ENCODE measurements at places on chromosomes 11 and 22.

GRCh38 chr11:68349461-68350249, 37.3 kb downstream of the LRP5 start:
- no peak for DNase-seq

DNA sequence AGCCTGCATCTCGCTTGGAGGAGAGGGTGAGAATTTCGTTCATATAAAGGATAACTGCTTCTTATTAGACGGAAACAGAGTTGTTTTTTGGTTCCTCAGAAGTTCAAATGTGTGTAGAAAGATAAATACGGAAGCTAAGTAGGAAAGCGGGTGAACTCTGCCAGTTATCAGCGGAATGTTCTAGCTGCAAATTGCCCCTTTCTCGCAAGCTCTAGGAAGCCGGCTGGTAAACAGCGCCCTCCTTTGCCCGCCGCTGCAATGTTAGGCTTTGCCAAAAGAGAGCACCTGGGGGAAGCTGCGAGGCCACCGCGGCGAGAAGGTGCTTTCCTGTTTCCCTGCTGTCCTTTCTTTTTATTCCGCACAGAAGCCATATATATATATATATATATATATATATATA, 67.0 kb downstream of the IGLL5 start:
- no peak for DNase-seq

DNA sequence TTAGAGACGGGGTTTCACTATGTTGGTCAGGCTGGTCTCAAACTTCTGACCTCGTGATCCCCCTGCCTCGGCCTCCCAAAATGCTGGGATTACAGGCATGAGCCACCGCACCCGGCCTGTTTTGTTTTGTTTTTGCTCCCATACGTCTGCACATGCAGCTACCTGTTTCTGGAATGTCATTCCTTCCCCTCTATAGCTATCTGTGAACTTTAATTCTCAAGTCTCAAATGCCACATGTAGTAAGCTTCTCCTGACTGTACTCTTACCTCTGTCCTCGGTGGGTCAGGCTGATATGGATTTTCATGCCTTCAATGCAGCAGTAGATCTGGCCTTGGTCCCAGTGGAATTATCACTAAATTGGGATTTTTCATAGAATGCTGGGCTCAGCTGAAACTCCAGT, 12.4 kb upstream of the SWAP70 start:
- DNase-seq = no peak

DNA sequence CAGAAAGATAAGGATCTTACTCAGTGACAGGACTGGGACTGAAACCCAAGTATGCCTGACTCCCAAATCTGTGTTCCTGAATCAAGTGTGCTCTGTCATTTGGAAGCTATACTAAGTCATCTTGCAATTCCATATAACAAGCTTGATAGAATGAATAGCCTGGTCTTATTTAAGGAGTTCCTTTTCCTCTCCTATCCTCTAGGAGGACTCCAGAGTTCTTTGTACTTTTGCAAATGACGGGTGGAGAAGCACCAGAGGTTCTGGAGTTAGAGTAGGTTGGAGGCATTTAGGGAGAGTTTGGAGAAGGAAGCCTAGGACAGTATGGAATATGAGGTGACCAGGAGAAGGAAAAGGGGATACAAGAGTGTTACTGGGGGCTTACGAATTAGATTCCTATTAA, 92.9 kb upstream of the RCN1 start:
- DNase-seq = no peak

GRCh38 chr11:995752-996420, 40.6 kb downstream of the MUC6 start:
- no peak for DNase-seq

DNA sequence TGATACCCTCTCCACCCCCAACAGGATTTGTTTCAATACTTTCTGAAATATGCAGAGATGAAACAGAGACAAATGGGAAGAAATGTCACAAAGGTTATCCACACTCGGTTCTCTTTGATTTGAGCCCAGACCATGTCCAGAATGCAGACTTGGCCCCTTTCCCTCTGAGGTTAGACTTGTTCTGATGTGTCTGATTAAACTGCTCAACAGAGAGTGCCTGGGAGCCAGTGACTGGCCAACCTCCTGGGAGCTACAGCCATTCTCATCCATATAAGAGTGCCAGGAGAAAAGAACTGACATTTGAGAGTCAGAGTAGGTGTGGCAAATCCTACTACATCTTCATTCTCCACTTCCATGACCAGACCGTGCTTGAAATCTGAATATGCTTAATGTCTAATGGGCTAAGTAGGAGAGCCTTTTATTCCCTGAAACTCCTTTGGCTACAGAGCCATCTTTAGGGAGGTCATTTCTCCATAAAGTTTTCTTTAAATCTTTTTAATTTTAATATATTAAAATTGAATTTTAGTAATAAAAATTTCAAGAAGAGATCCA, 201.4 kb downstream of the BLID start:
- no peak for DNase-seq

GRCh38 chr22:50009765-50010675, 2.5 kb downstream of the IL17REL start:
- no peak for DNase-seq

DNA sequence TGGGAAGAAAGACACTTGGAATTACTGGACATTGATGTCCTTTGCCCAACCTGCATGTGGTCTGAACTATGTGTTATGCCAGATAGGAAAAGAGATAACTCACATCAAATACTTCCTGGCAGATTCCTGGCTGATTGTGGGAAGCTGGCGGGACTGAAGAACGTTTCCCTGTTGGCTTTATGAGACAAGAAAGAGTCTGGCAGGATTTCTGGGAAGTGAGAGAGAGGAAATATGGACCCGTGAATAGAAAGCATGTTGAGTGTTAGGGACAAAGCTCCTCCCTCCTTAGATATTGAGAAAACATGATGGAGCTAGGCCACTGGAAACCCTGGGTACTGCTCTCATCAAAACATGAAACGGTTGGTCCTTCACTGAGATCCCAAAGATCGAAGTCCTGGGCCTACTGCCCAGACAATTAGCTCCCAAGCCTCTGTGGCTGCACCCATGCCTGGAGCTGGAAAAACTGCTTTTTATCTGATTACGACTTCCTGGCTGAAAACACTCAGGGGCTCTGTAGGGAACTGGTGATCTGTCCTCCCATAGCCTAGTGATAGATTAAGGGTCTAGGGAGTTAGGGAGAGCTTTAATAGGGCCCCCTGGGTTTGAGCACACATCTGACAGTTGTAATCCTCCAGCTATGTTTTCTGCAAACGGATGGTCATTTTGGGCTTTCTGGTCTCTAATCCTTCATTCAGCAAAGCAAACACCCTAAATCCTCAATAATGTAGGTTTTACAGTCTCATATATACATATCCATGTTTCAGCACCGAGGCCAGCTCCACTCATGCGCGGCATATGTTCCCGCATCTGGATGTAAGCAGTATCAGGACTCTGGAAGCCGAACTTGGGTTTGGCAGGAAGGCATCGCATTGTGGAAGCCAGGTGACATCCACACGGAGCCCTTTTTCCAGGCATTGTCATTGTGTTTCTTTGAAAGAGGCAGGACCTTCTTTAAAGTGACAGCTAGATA, 6.1 kb upstream of the B3GAT1 start:
- peak; percentile 31 for DNase-seq

GRCh38 chr11:14642453-14642852, 1.2 kb upstream of the PDE3B start:
- no peak for DNase-seq

GRCh38 chr11:70541176-70541575, 142.8 kb downstream of the CTTN start:
- DNase-seq = no peak

- no peak for DNase-seq
These were observed 158.5 kb downstream of the CCDC34 start for GRCh38 chr11:27204529-27204928.

- DNase-seq = no peak
These were observed 14.6 kb downstream of the SEC14L6 start for GRCh38 chr22:30531651-30532608.

- DNase-seq = no peak
These were observed 88.4 kb downstream of the SLC1A2 start for GRCh38 chr11:35330931-35331330.

DNA sequence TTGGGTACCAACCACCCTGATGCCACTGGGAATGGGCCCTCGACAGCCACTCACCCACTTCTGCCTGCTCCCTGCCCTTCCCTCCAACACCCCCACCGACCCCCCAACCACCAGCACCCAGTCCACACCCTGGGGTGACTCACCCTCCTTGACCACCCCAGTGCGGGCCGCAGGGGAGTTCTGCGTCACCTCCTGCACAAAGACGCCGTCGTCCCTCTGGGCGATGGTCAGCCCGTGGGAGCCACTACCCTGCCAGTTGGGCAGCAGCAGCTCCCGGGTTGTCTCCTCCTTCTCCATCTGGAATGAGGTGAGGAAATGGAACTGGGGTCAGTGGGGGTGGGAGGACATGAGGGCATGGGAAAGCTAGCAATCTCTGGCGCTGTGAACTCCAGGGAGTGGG, 10.8 kb downstream of the AHNAK start:
- no peak for DNase-seq

DNA sequence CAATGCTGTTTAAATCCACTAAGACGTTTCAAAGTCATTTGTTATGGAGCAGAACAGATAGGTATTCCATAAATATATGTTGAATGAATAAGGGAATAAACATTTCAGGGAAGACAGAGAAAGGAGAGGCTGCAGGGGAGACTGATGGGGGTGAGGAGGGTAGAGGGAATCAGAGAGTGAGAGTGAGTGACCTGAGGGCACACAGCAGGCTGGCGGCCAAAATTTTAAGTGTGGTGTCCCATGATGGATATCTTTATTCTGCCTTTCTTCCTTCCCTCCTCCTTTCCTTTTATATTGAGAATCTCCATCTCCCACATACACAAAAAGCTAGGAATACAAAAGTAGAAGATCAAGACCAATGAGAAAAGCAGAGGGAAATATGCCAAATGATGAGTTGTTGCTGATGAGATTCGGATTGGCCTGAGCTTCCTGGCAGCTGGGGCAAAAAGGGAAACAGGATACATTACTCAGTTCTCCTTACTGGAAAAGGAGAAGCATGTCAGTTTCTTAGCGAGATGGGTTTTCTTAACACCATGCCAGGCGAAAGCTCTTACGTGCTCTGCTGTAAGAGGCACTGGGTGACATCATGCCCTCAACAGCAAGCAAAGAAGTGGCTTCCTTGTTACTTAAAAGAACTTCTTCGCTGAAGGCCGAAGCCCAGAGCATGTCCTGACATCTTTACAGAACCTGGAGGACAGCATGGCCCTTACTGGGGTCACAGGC, 11.2 kb upstream of the CYTH4 start:
- no peak for DNase-seq

DNA sequence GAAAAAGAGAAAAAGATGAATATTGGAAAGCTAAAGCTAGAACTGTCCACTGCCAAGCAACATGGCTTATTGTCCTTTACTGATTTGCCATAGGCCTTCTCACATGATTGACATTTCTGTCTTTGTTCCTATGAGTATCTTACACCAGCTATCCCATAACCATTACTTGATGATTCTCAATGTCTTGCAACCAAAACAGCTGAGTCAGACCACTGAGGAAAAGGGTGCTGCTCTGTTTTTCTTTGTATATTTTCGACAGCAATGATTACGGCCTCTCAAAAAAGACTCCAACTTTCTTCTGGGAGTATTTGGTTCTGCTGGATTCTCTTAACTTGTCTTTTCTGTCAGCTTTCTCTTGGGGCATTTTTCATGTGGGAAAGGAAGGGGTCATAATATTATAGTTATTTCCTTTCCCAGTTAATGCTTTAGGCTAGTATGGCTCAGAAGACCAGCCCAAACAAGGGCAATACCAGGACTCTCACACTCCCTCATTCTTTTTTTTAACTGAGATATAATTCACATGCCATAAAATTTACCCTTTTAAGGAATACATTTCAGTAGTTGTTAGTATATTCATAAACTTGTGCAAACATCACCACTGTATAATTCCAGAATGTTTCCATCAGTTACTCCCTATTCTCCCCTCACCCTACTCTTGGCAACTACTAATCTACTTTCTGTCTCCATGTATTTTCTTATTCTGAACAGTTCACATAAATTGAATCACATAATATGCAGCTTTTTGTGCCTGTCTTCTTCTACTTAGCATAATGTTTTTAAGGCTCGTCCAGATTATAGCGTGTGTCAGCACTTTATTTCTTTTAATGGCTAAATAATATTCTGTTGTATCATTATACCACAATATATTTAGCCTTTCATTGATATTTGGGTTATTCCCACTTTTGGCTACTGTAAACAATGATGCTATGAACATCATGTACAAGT, 31.1 kb upstream of the FAR1 start:
- no peak for DNase-seq

DNA sequence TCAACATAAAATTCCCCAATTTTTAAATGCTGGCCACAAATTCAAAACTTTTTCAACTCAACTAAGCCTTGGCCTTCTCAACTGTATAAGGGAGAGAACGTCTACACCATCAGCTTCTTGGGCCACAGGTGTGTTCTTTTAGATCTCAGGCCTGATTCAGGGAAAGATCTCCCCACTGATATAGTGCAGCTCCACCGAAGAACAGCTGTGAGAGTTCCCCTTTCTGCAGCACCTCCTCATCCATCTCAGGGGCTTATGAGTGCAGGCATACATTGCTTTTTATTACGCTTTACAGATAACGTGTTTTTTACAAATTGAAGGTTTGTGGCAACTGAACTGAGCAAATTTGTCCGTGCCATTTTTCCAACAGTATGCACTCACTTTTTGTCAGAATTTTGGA, 8.0 kb upstream of the CD82 start:
- no peak for DNase-seq

GRCh38 chr11:67024966-67025365, 2.0 kb downstream of the SYT12 start:
- no peak for DNase-seq

DNA sequence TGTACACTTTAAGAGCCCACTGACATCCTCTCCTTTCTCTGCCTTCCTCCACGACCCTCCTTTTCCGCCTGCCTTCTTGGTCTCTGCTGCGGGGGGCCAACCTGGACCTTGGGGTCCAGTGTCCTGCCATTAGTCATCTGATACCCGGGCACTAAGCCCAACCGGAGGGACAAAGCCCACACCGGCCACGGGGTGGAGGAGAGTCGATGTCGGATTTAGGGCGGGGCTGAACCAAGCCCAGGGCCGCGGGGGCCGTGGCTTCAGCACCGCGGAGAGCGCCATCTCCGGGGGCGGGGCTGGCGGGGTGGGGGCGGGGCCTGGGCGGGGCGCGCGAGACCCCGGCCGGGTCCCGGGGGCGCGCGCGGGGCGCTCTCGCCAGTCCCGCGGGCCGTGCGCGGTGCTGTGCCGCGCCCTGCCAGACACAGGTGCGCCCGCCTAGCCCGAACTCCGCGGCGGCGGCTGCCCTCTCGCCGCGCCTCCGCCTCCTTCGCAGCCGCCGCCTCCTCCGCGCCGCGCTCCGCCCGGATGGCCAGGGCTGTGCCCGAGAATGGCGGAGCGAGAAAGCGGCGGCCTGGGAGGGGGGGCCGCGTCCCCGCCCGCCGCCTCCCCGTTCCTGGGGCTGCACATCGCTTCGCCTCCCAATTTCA, at the start of gene MAPK8IP1:
TSS of gene MAPK8IP1 (plus strand) at position 378 of the 647 bp plus-strand sequence. CDS start at position 548, 170 bp downstream.
- no peak for DNase-seq

DNA sequence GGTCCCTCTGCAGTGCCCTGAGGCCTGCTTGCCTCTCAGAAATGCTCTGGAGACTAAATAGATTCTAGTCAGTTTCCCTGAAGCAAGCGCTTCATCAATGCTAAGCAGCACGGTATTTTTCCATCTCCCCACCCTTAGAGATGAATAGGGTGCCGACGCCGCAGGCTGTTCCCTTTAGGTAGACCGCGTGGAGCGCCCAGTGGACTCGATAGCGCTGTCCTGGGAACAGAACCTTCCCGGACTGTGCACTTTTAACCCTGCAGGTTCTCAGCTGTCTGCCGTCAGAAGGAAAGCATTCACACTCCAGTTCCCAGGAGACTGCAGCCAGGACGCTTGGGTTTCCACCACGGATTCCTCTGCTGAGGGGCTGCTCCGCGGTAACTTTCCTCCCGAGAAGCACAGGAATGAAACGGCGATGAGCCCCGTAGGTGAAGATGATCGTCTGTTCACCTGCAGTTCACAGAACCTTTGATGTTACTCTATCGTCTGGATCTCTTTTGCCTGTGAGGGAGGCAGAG, 9.1 kb upstream of the KCNJ1 start:
- no peak for DNase-seq

Measured in globus pallidus (tissue), 1 donor.